Hindlimb muscle (tissue), 1 donor: ENCODE measurements at places on chromosomes 12 and 14. TPM values are rescaled to one million over a fixed set of nuclear protein-coding genes. Genes with fewer than 3 reads are reported as not detected.

GRCh38 chr14:99819514-99819913 lies 26.3 kb downstream of the EML1 start:
- no peak for DNase-seq

- DNase-seq = peak; percentile 23
These were observed 28.7 kb downstream of the NKX2-8 start for GRCh38 chr14:36553656-36554260.

The CLEC9A gene
- polyA plus RNA-seq = 0.12 TPM

DNA sequence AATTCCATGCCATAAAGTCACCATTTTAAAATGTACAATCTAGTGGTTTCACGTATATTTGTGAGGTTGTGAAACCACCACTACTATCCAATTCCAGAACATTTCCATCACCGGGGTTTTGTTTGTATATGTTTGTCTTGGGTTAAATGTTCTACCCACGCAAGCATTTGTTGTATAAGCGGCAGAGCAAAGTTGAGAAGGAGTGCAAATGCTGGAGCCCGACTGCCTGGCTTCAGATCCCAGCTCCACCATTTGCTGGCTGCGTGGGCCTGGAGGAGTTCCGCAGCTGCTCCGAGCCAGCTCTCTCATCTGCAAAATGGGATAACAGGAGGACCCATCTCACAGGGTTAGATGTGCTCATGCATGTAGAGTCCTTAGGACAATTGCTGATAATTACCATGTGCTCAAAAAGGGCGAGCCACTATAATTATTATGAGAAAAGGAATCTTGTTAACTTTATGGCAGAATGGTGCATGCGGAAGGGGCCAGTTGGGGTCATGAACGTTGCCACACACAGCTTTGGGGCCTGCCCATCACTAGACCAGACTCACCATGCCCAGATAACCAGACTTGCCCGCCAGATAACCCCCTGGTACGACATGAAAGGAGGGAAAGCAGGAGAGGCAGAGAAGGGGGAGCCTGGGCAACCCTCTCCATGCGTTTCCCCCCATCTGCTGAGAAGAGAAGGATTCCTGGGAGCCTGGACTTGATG lies 6.4 kb downstream of the ACTN1 start:
- no peak for DNase-seq

GRCh38 chr12:7989827-7990491 lies 42.6 kb upstream of the FOXJ2 start:
- no peak for DNase-seq

The ERP27 gene
- polyA plus RNA-seq = 0.32 TPM

- no peak for DNase-seq
These were observed 102.8 kb downstream of the SLC5A8 start for GRCh38 chr12:101107032-101107763.

GRCh38 chr14:51458563-51458955 lies 193.2 kb upstream of the FRMD6 start:
- no peak for DNase-seq

- no peak for DNase-seq
These were observed 22.4 kb upstream of the CLEC2D start for GRCh38 chr12:9646794-9647781.

The EIF4B gene
- polyA plus RNA-seq = 448 TPM

- no peak for DNase-seq
These were observed 138.7 kb upstream of the E2F7 start for GRCh38 chr12:77204083-77204482.

DNA sequence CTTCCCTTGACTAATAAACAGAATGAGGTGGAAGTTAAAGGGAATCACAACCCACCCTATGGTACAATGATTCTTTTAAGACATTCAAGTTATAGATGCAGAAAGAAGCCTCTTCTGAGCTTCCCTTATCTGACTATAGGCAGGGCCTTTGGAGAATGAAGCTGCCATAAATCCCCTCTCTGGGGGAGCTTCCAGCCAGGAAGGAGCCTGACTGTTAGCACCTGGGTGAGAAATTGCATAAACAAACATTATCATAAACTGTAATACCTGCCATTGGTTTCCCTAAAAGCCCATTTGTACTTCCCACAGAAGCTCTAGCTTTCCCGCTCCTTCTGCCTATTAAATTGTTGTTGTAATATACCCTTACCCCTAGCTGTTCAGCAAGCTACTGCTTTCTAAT lies 81.3 kb upstream of the RESF1 start:
- DNase-seq = no peak

GRCh38 chr12:120220838-120221575 lies 20.1 kb upstream of the RPLP0 start:
- DNase-seq = no peak

DNA sequence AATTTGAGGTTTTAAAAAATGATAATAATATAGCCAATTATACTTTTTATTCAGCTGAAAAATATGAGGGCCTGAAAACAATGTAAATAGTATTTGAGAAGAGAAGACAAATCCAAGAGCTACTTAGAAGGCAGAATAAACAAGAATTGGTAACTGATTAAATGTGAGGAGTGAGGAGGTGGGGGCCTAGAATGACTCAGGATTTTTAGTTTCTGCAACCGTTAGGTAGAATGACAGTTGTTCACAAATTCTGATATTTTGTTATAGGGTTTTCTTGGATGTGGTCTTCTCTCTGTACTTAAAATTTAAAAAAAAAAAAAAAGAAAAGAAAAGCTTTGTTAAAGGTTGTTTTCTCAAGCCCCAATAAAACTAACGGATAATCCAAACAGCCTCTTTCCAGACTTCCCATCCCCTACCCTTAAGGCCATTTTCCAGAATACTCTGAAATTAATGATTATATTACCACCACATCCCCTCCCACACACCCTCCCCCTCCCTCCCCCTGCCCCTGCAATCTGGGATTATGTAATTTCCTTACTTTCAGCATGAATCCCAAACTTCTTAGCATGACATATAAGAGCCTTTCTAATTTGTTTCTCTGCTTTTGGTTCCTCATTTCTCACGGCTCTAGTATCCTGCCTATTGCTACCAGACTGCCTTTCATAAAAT lies 50.4 kb downstream of the LRP6 start:
- DNase-seq = no peak

DNA sequence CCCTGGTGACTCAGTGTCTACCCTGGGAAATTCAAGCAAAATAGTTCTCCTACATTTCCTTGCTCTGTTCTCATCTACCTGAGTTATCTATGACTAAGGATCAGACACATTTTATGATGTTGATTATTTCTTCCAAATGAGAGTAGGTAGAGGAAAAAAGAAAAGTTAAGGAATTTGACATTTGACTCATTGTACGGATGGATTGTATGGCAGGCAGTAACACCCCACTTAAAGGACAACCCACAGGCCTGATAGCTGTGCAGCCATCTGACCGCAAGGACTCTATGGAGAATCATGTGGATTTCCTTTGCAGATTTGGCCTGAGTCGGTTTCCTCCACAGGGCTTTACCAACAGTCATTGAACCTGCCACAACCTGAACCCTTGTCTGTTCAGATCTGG lies 540.3 kb downstream of the BCL11B start:
- no peak for DNase-seq

- no peak for DNase-seq
These were observed 196.5 kb upstream of the AMIGO2 start for GRCh38 chr12:47276253-47276620.

The KRT2 gene
- polyA plus RNA-seq = 0.08 TPM

The OTX2 gene
- polyA plus RNA-seq = not detected
